ENCODE measurements at places on chromosomes 16 and 17.
A peak's percentile ranks its signal among the peaks of the same experiment; 100 is the strongest.

GRCh38 chr17:63516910-63517824 lies 6.0 kb upstream of the KCNH6 start:
- no peak for ATAC-seq

DNA sequence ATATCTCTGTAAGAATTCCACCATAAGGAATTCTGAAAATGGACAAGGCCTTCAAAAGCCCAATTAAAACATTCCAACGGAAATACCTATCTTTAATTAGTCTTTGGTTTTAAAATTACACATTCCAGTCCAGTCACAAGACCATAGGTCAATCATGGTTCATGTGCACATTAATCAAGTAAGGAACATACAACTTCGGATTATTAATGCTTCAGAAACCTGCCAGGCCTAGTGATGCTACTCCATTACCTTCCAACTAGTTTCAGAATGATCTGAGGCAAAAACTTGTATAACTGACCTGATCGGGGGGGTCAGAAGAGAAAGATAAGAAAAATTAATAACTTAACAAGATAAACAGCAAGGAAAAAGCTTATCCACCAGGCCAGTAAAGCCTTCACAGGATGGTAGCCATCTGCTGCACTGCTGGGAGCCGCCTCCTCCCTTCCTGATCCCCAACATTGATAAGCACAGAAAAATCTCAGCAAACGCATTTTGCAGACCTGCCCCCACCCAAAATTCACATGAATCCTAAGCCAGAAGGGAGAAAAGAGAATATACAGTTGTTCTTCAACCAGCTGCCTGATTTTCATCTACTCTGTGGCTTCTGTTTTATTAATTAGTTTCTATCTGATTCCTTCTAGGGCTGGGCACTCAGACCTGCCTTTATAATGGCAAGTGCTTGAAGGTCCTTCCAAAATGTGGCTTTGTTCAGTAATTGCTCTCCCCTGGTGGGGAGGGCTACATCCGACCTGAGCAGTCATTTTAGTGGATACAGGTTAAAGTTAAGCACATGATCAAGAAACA lies 6.0 kb downstream of the SDR42E1 start:
- ATAC-seq = no peak

DNA sequence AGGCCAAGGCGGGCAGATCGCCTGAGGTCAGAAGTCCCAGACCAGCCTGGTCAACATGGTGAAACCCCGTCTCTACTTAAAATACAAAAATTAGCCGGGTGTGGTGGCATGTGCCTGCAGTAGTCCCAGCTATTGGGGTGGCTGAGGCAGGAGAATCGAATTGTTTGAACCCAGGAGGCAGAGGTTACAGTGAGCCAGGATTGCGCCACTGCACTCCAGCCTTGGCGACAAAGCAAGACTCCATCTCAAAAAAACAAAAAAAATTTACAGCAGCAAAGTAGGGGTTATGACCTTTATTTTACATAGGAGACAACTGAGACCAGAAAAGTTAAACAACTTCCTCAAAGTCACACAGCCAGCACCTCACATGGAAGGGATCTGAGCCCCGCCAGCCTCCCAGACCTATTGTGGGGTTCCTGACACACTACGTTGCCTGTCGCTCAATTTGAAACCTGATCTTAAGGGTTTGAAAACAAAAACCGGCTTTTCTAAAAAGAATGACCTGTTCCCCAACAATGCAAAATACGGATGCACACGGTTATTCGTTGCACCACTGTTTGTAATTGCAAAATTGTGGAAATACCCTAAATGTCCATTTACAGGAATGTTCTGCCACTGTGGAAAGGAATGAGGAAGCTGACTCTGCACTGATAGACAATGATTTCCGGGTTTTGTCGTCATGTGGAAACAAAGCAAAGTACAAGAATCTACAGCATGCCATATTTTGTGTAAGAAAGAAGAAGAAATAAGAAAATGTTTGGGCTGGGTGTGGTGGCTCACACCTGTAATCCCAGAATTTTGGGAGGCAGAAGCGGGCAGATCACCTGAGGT lies 77.2 kb downstream of the CNGB1 start:
- ATAC-seq = peak; percentile 24

- ATAC-seq = no peak
Measured at GRCh38 chr17:29126268-29126930, 53.8 kb downstream of the MYO18A start.

DNA sequence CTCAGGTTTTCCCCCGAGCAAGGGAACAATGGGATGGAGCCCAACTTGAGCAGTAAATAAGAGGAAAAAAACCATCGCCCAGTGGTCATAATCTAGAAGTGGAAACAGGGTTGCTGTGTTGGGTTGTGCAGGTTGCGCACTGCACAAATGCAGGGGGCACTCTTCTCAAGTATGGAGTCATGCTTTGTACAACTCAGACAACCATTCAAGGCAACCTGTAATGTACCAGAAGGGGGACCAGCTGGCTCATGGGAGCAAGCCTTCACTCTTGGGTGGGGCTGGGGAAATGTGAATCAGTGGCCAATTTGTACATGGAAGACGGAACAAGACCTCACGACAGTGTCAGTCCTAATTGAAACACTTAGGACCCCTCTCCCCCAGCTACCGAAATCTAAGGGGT lies 23.9 kb upstream of the LITAF start:
- ATAC-seq = no peak

GRCh38 chr17:78966910-78967600 lies 12.7 kb downstream of the LGALS3BP start:
- ATAC-seq = no peak

DNA sequence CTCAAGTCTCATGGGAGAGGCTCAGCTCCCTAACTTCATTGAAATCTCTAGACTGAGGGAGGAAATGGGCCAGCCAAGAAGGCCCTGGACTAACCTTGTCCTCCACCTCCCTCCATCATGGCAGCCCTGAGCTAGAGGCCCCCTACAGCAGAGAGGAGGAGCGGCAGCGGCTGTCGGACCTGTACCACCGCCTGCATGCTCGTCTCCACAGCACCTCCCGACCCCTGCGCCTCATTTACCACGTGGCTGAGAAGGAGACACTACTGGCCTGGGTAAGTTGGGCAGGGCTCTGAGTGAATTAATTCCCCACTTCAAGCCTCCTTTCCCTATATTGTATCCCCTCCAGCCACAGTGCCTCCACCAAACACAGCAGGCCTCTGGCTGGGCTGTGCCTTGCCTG lies 3.8 kb upstream of the SYCE1L start:
- ATAC-seq = no peak

- ATAC-seq = no peak
Measured at GRCh38 chr17:57457188-57457587, 200.9 kb downstream of the MSI2 start.

DNA sequence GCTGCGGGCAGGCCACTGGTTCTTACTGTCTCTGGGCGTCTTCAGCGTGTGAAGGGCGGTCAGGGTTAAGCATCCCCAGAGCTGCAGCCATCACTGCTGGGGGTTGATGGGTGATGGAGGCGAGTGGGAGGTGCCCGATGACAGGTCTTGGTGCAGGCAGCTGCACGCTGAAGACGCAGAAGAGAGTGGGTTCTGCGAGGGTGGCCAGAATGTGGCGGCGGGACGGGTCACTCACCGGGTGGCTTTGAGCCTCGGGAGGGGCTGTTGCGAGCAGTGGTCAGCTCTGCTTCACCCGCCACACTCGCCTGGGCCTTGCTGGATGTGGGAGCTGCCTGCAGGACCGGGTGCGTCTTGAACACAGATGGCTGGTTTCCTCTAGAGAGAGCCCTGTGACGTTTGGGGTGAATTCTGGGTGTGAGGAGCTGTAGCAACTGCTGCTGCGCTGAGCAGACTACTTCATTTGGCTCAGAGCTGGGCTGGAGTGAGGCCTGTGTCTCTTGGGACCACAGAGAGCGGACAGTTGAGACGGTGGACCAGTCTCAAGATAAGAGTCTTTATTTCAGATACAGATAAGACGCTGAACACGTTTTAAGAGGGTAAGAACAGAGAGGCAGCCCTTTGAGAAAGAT lies 44.6 kb upstream of the ZNF750 start:
- ATAC-seq = no peak

DNA sequence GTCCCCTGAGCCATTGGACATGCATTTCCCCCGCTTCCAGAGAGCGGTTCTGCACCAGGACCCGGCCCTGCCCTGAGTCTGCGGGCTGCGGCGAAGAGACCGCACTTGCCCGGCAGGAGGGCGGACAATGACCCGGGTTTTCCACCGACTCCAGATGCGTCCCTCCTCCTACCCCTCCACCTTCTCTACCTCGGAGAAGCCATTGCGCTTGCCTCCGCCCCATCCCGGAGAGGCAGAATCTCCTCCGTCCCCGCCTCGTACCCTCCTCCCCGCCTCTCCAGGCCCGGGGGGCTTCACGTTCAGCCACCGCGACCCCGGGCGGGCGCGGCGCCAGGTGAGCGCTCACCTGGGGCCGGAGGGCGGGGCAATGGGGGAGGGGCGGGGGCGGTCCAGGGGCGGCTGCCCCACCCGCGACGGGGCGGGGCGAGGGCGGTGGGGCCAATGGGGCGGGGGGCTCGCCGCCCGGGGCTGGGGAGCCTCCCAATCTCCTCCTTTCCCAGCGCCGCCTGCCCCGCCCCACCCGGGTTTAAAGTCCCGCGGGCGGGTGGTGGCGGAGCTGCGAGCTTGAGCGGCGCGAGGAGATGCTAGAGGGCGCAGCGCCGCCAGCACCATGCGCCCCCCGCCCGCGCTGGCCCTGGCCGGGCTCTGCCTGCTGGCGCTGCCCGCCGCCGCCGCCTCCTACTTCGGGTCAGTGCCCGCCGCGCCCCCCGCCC lies at the start of gene WNT9B:
Gene WNT9B (plus strand): TSS at position 555 of the 713 bp plus-strand sequence. CDS start 56 bp downstream, at position 611.
- ATAC-seq = no peak

GRCh38 chr17:78329263-78330059 lies 30.4 kb downstream of the SOCS3 start:
- peak; percentile 4 for ATAC-seq

DNA sequence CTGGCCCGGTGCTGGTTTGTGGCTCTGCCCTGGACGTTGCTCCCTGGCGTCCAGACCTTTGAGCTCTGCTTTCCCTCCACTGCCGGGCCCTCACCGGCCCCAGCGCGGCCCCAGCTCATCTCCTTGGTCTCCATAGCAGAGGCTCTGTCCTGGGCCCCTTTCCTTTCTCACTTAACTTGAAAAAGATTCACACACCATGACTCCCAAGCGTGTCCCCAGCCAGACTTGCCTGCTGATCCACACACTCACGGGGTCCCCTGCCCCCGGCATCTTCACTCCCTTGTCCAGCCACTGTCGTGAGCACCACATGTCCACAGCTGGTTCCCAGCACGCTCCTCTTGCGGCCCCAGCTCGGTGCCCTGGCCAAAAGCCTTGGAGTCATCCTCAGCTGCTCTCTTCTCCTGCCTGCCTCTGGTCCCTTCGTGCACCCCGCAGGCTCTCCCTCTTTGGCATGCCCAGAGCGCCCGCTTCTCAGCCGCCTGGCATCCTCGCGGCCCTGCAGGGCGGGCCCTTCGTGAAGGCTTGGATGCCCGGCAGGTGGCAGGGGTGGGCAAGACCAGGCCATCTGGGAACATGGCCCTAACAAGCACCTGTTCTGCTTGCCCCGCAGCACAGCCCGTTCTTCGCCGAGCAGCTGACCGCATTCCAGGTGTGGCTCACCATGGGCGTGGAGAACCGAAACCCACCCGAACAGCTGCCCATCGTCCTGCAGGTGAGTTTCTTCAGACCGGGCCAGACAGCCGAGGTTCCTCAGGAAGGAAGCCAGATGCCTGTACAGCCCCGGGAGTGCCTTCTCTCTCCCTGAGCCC lies 145.6 kb upstream of the CHMP6 start:
- no peak for ATAC-seq

DNA sequence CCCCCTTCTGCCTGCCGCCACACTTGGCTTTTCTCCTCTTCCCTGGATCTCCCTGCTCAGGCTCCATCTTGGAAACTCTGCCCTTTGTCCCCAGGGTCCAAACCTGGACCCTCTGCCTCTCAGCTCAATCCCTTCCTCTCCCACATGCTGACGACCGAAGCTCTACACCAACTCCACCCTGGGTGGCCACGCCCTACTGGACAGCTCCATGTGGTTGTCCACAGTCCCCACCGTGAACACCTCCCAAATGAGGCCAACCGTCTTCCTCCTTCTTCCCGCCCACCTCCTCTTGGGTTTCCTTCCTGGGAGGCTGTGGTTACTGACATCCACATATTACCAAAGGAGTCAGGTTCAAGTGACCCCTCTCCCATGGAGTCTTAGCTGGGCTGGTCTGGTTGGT lies 22.6 kb upstream of the MLKL start:
- no peak for ATAC-seq

DNA sequence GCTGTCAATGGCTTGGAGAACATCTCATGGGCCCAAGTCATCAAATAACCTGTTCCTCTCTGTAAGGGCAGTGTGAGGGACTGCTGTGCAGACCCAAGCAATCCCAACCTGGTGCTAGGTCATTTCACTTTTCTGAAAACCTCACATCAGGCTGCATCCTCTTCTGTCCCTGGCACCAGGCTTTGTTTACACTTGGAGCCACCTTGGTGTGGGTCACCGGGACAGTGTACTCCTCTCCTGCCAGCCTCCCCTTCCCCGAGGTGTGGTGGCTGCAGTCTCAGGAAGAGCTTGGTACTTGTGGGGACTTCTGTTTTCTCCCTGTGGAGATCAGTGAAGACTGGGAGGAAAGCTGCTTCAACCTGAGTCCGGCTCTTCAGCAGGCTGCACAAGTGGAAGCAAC lies 12.4 kb downstream of the SLC7A6OS start:
- no peak for ATAC-seq

GRCh38 chr17:62693616-62694409 lies 66.3 kb downstream of the MRC2 start:
- no peak for ATAC-seq

DNA sequence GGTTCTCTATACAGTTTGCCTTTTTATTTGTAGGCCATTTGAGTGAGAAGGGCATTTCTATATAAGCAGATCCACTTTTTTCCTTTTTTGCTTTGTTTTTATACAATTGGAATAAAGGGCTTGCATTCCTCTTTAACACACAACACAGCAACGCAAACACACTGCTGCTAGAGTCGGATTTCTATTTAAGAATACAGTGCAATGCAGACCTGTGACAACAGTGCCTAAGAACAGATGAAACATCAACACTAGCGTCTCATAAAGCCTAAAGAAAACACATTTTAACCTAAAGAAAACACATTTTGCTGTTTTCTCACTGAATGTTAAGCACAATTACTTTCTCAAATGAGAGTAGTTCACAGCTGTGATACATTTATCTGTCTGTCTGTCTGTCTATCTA lies 1141.1 kb downstream of the CDH11 start:
- ATAC-seq = no peak

GRCh38 chr16:27491894-27492587 lies 57.7 kb downstream of the GTF3C1 start:
- peak; percentile 49 for ATAC-seq

DNA sequence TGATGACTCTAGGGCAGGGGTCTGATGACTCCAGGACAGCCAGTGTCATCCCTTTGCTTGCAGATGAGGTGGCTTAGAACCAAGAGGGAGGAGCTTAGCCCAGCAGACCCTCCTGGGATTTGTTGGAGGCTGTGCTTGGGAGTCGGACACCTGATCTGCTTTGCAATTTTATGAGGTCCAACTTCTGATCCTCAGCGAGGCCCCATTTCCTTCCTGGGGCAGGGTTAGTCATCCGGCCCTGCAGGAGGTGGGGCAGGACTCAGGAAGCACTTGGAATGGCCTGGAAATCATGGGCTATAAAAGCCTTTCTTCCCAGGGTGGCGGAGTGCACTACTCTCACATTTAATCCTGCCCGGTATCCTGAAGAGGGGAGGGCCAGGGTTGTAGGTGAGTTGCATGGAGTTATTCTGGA lies 168.5 kb downstream of the MSI2 start:
- ATAC-seq = no peak
